ENCODE measurements at places on chromosomes 2 and 18. TPM values are rescaled to one million over a fixed set of nuclear protein-coding genes. Genes with fewer than 3 reads are reported as not detected.

Gene CSRNP3
- 4.3 TPM for total RNA-seq

Gene COA5
- total RNA-seq = 28.6 TPM

Gene HNRNPA3
- total RNA-seq = 55.4 TPM

Gene EML6
- total RNA-seq = 1.0 TPM

Gene C2orf78
- total RNA-seq = not detected

Gene CNGA3
- total RNA-seq = not detected

Gene MYCN
- 48.4 TPM for total RNA-seq

Gene SFTPB
- total RNA-seq = not detected

Gene INHBB
- 0.07 TPM for total RNA-seq

Gene XIRP2
- not detected for total RNA-seq

Gene PLB1
- total RNA-seq = not detected

Gene SLC9A2
- total RNA-seq = 0.03 TPM

Gene SKOR2
- total RNA-seq = 0.15 TPM

Gene EPAS1
- total RNA-seq = 2.2 TPM

Gene PDIA6
- total RNA-seq = 354 TPM

Gene PHOSPHO2
- 3.8 TPM for total RNA-seq

Gene FZD7
- 103 TPM for total RNA-seq

Gene REEP1
- 0.59 TPM for total RNA-seq

Gene HAUS1
- total RNA-seq = 60.3 TPM

Gene KDSR
- total RNA-seq = 23.9 TPM

Gene CPO
- total RNA-seq = 2.4 TPM

Gene TLX2
- not detected for total RNA-seq

Gene ZNF396
- 1.4 TPM for total RNA-seq

Gene SRD5A2
- total RNA-seq = 0.04 TPM

Gene GAREM1
- total RNA-seq = 4.9 TPM

Gene OSR1
- 0.44 TPM for total RNA-seq

Gene MC4R
- 0.03 TPM for total RNA-seq

Gene CD8B2
- total RNA-seq = not detected

Gene LDLRAD4
- total RNA-seq = 23.9 TPM

Gene REG1A
- 0.24 TPM for total RNA-seq

Gene RABL2A
- 6.5 TPM for total RNA-seq

Gene MERTK
- 8.3 TPM for total RNA-seq

Gene STARD6
- not detected for total RNA-seq

Gene EMILIN1
- total RNA-seq = 5.1 TPM

Gene COL5A2
- 130 TPM for total RNA-seq

Gene ELAC1
- 1.9 TPM for total RNA-seq

Gene CAPN14
- 0.17 TPM for total RNA-seq

Gene PSMG2
- 113 TPM for total RNA-seq

Gene UGT1A5
- not detected for total RNA-seq

Gene DPP10
- total RNA-seq = 15.6 TPM

Gene LYPD6
- 3.0 TPM for total RNA-seq

Gene ATL2
- 119 TPM for total RNA-seq

Gene ARHGEF4
- total RNA-seq = 15.6 TPM

Gene CGREF1
- total RNA-seq = 1.0 TPM

Gene ANKRD53
- total RNA-seq = not detected

Gene MAP3K19
- total RNA-seq = not detected

Gene WDR35
- 15.4 TPM for total RNA-seq

Gene PXDN
- 124 TPM for total RNA-seq

Gene DCC
- 1.3 TPM for total RNA-seq

Gene GALNT1
- 93.4 TPM for total RNA-seq

Gene PTGR3
- 18.1 TPM for total RNA-seq

Gene MSH2
- 255 TPM for total RNA-seq

Gene GAREM2
- 7.2 TPM for total RNA-seq

Gene C2orf42
- 9.3 TPM for total RNA-seq

All from H7 (cell line).